Astrocyte of the cerebellum (primary cell): ENCODE measurements at places on chromosomes 1 and 21.

- no peak for DNase-seq
Measured at GRCh38 chr1:226599636-226600238, 51.2 kb downstream of the STUM start.

- DNase-seq: no peak
Measured at GRCh38 chr21:42021371-42022090, 11.4 kb upstream of the ZBTB21 start.

DNA sequence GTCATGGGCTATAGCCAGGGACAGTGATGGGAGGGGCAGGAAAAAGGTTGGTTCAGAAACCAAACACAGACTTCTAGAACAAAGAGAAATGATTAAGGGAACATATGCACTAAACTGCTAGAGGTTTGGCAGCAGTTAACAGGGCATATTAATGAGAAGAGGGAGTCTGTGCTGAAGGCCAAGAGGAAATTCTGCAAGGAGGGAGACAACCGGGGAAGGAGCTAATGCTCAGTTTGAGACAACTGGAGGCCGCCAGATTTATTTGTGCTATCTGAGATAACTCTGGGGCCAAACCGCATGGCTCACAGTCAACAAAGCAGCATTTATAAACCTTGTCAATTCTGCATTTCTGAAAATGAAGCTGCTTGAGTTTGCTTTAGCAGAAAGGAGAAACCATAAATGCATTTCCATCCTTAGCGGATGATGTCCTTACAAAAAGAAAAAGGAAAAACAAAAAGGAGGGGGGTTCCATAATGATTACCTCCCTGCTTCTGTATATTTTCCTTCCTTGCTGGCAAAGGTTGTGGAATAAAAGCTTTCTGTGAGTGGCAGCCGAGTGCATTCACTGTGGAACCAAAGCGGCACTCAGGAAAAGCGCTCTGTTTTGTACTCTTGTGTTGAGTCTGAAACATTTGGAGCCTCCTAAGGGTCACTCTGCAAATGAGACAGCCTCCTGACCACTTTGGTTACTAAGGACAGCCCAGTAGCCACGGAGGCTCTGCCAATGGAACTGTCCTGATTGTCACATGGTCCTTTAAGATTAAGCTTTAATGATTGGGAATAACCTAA is 70.3 kb downstream of the SIM2 start:
- DNase-seq: peak; percentile 87

- no peak for DNase-seq
Measured at GRCh38 chr1:48611841-48612240, 139.8 kb upstream of the SPATA6 start.

- DNase-seq: no peak
Measured at GRCh38 chr1:99644279-99645004, 1.5 kb upstream of the PALMD start.

- DNase-seq: peak; percentile 40
Measured at GRCh38 chr1:206030714-206031113, 7.0 kb upstream of the CTSE start.

DNA sequence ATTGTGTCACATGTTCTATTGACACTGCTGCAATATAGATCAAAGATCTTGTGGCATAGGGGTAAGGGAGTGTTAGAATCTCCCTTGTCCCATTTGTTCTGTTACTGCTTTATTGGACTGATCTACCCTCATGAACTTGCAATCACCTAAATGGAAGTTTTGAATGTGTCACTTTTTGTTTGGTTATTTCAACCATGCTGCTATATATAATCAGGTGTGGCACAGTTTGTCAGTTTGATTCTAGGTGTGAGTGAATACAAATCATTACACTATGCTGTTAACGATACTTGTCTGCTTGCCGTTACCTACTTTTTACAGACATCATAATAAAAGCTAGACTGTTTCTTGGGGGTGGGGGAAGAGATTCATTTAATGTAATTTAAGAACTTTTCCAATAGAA is 82.6 kb downstream of the MAB21L3 start:
- no peak for DNase-seq

GRCh38 chr1:232737917-232738316 is 67.3 kb upstream of the MAP10 start:
- no peak for DNase-seq

DNA sequence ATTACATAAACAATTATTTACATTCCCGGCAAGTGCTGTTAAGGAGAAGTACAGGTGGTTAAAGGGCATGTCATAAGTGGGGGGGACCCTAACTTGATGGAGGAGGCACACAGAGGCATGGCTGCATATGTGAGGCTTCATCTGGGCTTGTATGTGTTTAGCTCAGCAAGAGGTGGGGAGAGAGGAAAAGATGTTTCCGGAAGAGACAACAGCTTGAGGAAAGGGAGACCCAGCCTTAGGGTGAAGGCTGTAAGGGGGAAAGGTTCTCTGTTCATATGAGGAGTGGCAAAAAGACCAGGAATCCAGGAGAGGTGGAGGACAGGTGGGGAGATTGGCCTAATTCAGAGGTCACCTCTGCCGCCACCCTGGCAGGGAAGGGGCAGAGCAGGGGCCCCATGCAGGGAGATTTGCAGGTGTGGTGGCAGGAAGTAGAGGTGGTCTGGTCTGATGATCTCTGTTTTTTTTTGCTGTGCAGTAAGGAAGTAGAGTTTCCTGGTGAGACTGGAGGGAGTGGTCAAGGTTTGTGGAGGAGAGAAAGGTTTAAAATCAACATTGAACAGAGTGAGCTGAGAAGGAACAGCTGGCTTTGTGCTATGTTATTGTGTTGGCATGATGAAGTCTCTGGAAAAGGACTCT is 9.0 kb downstream of the TRAF5 start:
- no peak for DNase-seq

DNA sequence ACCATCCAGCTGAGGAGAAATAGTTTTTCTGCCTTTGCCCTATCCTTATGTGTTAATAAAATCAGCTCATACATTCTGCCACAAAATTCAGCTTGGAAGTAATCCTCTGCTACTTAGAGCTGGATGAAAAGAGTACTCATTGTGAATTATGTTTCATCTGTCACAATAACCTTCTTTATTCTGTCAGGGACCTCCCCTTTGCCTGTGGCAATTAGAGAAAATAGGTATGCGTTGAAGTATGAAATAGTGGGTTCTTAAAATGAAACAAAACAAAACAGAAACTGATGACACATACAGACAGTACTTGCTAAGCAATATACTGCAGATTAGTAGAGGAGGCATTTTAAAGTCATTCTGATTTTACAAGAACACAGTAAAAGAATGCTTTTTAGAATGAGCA is 578.5 kb downstream of the USP25 start:
- DNase-seq: peak; percentile 27

GRCh38 chr1:31891280-31891679 is 46.9 kb downstream of the PTP4A2 start:
- DNase-seq: no peak

GRCh38 chr1:20188455-20188817 is 2.1 kb upstream of the PLA2G2C start:
- no peak for DNase-seq

- no peak for DNase-seq
Measured at GRCh38 chr1:204842892-204843291, 27.8 kb upstream of the NFASC start.

- DNase-seq: no peak
Measured at GRCh38 chr1:51819810-51820209, 58.7 kb downstream of the NRDC start.

- no peak for DNase-seq
Measured at GRCh38 chr21:29340228-29340627, 41.5 kb downstream of the BACH1 start.

DNA sequence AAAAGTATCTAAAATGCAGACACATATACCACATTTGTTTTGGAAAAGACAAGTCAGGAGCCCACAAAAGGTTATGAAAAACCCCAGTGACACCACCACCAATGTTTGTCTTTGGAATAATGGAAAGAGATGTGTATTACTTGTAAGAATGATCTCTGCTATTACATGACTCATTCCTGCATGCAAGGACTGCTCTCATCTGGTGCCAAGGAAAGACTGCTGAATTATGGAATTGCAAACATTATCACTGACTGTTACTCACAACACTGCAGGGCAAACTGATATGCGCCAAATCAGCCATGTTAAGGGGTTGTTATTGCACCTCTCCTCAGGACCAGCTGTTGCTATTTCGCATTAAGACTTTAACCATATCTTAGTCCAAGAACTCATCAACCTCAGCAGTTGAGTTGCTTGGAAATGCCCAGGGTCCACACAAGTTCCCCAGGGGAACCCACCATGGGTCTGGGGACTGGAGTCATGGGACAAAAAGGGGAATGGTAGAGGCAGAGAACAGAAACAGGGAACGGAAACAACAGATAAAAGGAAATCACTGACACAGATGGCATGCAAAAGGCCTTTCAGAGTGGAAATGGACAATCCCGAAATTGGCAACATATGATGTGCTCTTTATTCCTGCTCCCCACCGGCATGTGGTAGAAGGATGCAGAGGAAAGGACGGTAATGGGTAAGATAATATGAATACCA is 34.4 kb downstream of the CAPZB start:
- DNase-seq: peak; percentile 96

- no peak for DNase-seq
Measured at GRCh38 chr1:153789478-153790034, 14.3 kb downstream of the SLC27A3 start.

- DNase-seq: no peak
Measured at GRCh38 chr1:24481101-24481500, 21.5 kb upstream of the RCAN3 start.

DNA sequence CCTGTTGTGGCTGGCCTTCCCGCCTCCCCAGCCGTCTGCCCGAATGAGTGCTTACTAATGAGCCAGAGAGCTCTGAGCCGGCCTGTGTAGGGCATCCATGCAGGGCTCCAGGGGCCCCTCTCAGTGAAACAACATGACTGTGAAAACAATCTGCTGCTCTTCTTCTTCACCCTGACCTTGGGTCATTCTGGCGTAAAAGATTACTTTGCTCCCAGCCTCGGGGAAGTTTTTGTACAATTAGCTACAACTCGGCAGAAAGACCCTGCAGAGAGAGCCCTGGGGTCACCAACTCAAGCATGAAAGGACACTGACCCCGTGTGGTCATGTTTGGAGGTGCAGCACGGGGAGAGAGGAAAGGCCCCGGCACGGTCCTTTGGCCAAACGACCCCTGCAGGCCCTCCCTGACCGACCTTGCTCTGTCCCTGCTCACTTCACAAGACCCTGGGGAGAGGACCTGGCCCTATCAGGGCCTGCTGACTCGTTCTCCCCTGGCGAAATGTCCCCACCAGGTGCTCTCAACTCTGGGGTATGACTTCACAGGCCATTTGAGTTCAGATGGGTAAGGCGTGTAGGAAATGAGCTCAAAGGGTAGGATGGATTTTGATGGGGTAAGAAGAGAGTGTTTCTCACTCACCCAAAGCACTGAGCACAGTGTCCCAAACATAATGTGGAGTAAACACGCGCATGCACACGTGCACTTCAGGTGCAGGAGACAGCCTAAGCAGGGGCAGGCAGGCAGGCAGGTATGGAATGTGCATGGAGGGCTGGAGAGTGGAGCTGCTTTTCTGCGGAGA is 22.9 kb upstream of the FAM20B start:
- DNase-seq: peak; percentile 49

GRCh38 chr1:32200226-32201010 is at the start of gene CCDC28B:
Gene CCDC28B, plus strand, starts transcription at chr1:32200595. Its CDS starts 1,341 bp downstream, at chr1:32201936.
- no peak for DNase-seq

GRCh38 chr1:88060750-88061491 is 623.2 kb upstream of the PKN2 start:
- no peak for DNase-seq

DNA sequence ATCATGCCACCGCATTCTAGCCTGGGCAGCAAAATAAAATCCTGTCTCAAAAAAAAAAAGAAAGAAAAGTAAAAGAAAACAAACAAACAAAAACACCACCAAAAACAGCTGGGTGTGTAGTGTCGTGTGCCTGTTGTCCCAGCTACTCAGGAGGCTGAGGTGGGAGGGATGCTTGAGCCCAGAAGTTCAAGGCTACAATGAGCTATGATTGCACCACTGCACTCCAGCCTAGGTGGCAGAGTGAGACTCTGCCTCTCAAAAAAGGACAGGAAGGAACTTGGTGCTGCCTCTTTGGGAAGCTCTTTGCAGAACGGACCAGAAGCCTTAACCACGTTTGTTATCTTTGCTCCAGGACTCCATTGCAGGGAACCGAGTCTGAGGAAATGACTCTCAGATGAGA is 11.0 kb downstream of the KIF17 start:
- no peak for DNase-seq
